Activated CD8-positive, alpha-beta T cell treated with anti-CD3 and anti-CD28 coated beads for 36 hours (primary cell): ENCODE measurements at places on chromosomes 3 and 15. TPM values are rescaled to one million over a fixed set of nuclear protein-coding genes. Genes with fewer than 3 reads are reported as not detected.
A peak's percentile ranks its signal among the peaks of the same experiment; 100 is the strongest.

DNA sequence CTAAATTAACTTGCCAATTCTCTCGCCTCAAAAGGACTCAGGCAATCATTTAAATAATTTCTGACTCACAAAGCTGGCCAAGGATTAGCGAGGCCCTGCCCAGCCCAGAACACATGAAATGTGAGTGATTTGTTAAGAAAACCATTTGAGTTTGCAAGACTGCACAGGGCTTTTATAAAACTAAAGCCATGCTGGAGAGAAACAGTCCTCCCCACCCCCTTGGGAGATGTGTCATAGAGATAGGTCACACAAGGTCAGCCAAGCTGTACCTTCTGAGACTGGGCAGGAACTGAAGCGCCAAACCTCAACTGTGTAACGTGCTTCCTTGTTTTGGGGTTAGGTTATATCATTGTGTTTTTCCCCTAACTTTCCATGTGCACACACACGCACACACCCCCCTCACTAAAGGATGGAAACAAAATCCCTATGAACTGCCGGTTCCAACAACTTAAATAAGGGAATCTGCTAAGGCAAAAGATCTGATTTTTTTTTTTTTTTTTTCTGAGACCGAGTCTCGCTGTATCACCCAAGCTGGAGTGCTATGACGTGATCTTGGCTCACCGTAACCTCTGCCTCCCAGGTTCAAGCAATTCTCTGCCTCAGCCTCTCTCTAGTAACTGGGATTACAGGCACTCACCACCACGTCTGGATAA, 8.1 kb downstream of the SPATA12 start:
- peaks cover 3% of the 10 kb centered on the region for H3K27me3 ChIP-seq
- no peaks in the 10 kb centered on the region for H3K36me3 ChIP-seq
- no peak overlapping the region for H3K4me3 ChIP-seq
- H3K4me1 ChIP-seq = peaks cover 1% of the 10 kb centered on the region

DNA sequence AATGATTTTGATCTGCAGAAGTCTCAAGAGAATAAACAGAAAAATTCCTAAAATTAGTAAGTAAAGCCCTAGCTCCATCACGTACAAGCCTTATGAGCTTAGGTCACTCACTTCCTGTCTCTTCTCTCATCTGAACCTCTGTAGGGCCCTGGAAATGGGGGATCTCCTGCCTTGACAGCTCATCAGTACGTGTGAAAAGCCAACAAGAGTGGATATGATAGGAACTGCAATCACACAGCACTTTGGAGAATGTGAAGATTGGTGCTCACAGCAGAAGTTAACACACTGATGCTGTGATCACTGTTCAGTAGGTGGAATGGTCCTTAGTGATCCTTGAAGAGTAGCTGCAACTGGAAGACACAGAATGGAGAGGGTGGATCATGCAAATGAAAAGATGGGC, 27.8 kb upstream of the ALDH1L1 start:
- H3K4me1 ChIP-seq = peaks cover 1% of the 10 kb centered on the region
- no peak overlapping the region for H3K4me3 ChIP-seq
- H3K36me3 ChIP-seq = no peaks in the 10 kb centered on the region
- no peak overlapping the region for H3K27ac ChIP-seq
- peaks cover 40% of the 10 kb centered on the region for H3K27me3 ChIP-seq

- peak; percentile 15 for DNase-seq
- H3K4me3 ChIP-seq = no peak overlapping the region
- no peak overlapping the region for H3K27ac ChIP-seq
- no peaks in the 10 kb centered on the region for H3K4me1 ChIP-seq
- no peaks in the 10 kb centered on the region for H3K36me3 ChIP-seq
- no peaks in the 10 kb centered on the region for H3K27me3 ChIP-seq
Observed at GRCh38 chr15:101773496-101774100, 29.7 kb upstream of the OR4F6 start.

DNA sequence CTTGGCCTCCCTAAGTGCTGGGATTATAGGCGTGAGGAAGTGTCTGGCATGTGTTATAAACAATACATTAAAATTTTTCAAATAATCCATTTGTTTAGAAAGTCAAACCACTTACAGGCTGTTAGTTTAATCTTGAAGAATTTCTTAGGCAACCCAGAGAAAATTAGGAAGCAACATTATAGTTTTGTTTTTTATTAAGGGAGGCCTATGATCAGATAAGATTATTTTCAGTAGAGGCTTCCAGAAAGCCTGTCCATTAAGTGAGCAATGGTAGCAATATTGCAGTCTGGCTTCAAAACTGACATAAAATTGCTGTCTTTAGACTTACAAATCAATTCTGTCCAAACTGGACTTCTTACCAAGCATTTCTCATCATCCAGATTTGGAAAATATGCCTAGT, 49.6 kb downstream of the CD47 start:
- peaks cover 23% of the 10 kb centered on the region for H3K36me3 ChIP-seq
- no peak overlapping the region for H3K4me3 ChIP-seq
- DNase-seq = no peak
- H3K27me3 ChIP-seq = no peaks in the 10 kb centered on the region
- H3K27ac ChIP-seq = no peak overlapping the region
- peaks cover 10% of the 10 kb centered on the region for H3K4me1 ChIP-seq

DNA sequence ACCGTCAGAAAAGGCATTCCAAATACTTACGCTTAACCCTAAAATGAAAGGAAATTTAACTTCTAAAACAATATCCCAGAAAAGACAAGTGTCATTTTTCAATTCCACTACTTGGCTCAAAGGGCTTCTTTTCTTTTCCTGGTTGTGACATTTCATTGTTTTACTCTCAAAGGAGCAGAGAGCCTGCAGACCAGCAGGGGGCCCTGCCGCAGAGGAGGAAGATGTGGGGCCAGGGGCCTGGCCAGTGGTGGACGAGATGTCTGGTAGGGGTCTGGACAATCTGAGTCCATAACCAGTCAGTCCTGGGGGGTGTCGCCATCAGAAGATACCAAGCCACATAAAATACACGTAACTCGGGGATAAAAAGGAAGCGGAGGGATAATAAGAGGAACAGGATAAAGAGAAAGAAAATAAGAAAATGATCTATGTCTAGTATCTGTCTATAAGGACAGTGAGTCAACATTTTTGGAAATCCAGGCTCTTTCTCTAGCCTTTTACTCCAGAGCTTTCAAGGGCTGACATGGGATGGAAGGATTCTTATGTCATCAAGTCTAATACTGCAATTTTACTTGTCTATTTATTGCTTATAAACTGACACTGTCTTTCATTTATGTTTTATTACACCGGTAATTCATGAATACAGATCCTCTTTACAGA, 54.2 kb upstream of the ARHGEF3 start:
- peaks cover 53% of the 10 kb centered on the region for H3K4me1 ChIP-seq
- peak overlapping the region; percentile 62 for H3K27ac ChIP-seq
- peaks cover 5% of the 10 kb centered on the region for H3K36me3 ChIP-seq
- H3K27me3 ChIP-seq = no peaks in the 10 kb centered on the region
- no peak overlapping the region for H3K4me3 ChIP-seq

DNA sequence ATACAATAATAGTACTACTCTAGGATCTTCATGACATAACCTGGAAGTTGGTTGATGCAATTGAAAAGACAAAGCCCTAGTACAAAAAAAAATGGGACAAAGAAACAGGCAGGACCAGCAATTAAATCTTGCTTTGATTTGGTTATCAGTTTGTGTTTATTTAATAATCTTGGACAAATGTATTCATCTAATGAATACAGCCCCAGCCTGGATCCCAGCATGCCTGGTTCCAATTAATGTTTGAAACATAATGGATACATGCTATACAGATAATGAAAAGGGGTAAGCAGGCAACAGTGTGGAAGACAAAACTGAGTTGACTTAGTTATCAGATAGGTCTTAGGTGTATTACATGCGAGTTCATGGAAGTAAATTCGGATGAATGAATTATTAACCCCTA, 29.6 kb upstream of the SATB1 start:
- no peak for DNase-seq
- H3K27me3 ChIP-seq = no peaks in the 10 kb centered on the region
- H3K36me3 ChIP-seq = peaks cover 66% of the 10 kb centered on the region
- H3K4me1 ChIP-seq = peaks cover 51% of the 10 kb centered on the region
- no peak overlapping the region for H3K27ac ChIP-seq
- no peak overlapping the region for H3K4me3 ChIP-seq

GRCh38 chr3:67635257-67635656, 19.2 kb downstream of the SUCLG2 start:
- no peaks in the 10 kb centered on the region for H3K27me3 ChIP-seq
- H3K4me1 ChIP-seq = peaks cover 61% of the 10 kb centered on the region
- no peak overlapping the region for H3K4me3 ChIP-seq
- H3K36me3 ChIP-seq = peaks cover 47% of the 10 kb centered on the region
- DNase-seq = no peak

Gene FETUB
- total RNA-seq = not detected

Gene CHDH
- total RNA-seq = 0.22 TPM

Gene PATL2
- total RNA-seq = 16.1 TPM

Gene PLA1A
- not detected for total RNA-seq

Gene LEO1
- total RNA-seq = 31.1 TPM
